ENCODE measurements at places on chromosomes 1 and 21.

DNA sequence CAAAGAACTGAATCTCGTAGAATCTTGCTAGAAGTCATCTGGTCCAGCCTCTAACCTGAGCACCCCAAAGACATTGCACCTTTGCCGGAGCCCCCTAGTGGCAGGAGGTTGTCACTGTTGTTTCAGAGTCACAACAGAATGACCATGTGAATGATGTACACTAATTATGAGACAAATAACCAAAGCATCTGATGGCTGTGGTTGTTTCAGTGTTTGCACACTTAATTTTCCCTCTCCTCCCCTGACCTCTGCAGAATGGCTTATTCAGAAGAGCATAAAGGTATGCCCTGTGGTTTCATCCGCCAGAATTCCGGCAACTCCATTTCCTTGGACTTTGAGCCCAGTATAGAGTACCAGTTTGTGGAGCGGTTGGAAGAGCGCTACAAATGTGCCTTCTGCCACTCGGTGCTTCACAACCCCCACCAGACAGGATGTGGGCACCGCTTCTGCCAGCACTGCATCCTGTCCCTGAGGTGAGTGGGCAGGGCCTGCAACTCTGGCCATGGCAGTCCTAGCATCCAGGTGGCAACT, 26.4 kb downstream of the TRAF5 start:
- DNase-seq, result peak; percentile 50

GRCh38 chr1:36134505-36135329, 9.7 kb upstream of the COL8A2 start:
- peak; percentile 65 for DNase-seq

DNA sequence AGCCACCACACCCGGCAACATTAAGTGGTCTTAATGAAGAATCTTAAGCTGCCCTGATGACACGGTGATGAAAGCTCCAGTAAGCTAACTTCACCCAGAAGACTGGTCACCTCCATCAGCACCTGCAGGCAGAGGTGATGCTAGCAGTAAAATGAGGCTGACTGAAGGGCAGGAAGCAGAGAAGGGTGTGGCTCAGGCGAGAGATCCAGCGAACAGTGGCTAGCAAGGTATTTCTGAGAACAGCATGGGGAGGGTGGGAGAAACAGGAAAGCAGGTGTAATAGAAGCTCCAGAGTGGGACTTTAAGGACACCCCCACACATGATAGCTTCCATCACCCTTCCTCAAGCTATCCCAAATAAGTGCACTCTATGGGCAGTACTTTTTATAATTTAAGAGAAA, 15.9 kb upstream of the DISP1 start:
- no peak for DNase-seq

DNA sequence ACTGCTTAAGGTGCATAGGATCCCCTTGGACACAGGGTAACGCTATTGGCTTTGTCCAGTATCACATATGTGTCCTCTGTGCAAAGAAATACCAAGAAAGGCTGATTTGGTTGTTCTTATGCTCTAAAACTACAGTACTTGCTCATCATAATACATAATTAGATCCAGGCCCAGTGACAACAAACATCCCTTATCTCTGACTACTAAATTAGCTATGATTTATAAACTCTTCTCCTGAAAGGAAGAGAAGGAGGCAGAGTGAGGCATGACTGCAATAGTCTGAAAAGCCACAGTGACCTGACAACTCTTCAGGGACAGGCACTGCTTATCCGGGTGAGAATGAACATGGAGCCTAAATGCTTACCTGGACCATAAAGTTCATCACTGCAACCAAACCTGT, 30.7 kb downstream of the MGST3 start:
- DNase-seq, result no peak

DNA sequence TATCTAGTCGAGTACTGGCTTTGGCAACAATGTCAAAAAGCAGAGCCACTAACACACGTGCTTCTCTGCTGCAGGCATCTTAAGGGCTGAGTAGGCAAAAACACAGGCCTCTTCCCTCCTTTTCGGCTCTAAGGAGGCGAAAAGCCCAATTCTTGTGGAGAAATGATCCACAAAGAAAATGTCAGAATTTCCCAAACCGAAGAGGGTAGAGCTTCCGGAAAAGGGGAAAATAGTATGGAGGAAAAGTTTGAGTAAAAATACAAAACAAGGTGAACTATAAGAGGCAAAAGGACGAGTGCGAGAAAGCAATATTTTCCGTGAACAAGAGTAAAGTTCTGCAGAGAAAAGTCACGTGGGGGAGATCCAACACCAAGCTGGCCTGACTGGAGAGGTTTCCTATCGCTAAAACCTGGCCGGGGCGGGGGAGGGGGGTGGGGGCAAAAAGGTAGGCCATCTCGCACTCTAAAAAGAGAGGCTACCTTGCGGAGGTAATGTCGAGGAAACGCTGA, 551 bp downstream of the ZRANB2 start:
- DNase-seq, result peak; percentile 22

DNA sequence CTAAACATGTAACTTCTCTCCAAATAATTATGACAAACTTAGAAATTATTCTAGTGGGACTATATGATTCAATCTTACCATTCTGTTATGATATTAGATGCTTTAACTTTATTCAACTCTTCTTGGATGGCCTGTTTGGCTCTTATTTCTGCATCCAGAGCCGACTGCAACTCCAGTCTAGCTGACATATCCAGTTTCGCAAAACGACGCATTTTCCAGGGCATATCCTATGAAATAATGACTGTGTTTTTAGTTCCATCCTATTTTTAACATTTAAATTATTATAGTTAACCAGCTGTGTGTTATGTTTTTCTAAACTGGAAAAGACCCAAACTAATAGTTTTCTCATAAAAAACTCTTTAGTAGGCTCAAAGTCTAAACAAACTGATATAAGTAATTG, 133.7 kb downstream of the COQ8A start:
- DNase-seq, result no peak

GRCh38 chr1:175221557-175222175, 29.1 kb upstream of the KIAA0040 start:
- no peak for DNase-seq

GRCh38 chr1:12640237-12640957, 3.5 kb upstream of the AADACL4 start:
- no peak for DNase-seq

GRCh38 chr1:204852854-204853253, 17.8 kb upstream of the NFASC start:
- DNase-seq, result no peak

GRCh38 chr1:148010527-148010926, 82.3 kb downstream of the GPR89B start:
- DNase-seq, result no peak

DNA sequence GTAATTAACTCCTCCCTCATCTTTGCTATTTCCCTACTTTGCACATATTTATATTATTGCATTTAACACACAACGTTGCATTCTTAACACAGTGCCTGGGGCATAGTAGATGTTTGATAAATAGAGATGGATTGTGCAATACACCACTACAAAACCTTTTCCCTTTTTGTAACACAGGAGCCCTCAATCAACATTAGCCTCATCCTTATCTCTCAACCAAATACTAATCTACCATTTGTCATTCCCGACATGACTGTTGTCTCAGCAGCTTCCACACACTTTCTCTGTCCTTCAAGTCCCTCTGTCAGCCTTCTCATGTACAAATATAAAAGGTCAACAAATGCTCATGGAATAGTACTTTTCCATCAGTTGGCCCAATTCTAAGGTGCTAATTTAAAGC, 78.9 kb upstream of the KCNK2 start:
- DNase-seq, result no peak

GRCh38 chr1:232886271-232886670, 64.1 kb upstream of the NTPCR start:
- no peak for DNase-seq

- DNase-seq, result no peak
Measured at GRCh38 chr1:96782206-96782605, 60.6 kb downstream of the PTBP2 start.

GRCh38 chr1:217228689-217229088, 402.2 kb downstream of the GPATCH2 start:
- no peak for DNase-seq

DNA sequence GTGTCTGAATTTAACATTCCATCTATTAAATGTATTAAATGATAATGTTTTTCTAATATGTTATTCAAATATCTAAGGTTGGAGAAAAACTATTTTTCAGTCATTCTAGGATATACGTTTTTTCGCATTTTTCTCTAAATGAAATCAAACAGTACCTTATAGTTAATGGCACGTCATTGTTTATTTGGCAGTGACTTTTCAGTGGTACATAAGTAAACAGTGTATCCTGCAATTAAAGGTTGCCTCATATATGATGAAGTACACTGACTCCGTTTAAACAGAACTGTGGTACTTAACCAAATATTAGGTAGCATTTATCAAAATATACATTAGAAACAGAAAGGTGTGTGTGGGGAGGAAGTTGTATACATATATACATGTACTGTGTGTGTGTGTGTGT, 79.2 kb downstream of the EPS15 start:
- DNase-seq, result no peak

DNA sequence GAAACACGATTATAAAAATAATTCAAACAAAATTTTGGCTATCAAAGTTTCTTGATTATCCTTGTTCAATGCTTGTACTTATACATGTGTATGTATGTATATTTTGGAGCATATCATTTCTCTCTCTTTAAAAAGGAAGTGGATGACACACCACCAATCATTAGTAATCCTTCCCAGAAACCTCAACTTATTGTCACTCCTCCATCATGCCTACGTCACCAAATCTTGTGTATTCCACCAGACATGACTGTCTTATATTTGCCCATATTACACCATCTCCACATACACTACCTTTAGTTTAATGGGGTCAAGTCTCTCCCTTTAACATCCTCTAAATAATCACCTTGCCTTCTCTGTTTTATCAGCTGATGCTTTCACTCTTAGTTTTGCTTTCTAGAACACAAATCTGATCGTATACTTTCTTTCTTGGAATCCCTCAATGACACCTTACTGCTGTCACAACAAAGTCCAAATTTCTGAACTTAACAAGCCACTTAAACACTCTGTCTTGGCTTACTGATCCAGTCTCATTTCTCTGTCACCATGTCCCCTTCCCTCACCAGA, 124.0 kb downstream of the BRINP3 start:
- no peak for DNase-seq

DNA sequence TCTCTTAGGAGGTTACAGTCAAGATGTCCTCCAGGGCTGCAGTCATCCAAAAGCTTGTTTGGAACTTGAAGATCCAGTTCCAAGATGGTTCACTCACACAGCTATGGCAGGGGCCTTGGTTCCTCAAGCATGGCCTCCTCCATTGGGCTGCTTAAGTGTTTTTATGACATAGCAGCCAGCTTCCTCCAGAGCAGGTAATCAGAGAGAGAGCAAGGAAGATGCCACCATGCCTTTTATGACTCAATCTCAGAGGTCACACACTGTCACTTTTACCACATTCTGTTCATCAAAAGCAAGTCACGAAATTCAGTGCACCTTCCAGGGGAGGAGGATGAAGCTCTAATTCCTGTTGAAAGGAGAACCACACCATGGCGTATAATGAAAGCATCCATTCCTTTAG, 17.1 kb downstream of the ELAPOR1 start:
- DNase-seq, result no peak

GRCh38 chr1:97066860-97067259, 345.3 kb downstream of the PTBP2 start:
- DNase-seq, result no peak

DNA sequence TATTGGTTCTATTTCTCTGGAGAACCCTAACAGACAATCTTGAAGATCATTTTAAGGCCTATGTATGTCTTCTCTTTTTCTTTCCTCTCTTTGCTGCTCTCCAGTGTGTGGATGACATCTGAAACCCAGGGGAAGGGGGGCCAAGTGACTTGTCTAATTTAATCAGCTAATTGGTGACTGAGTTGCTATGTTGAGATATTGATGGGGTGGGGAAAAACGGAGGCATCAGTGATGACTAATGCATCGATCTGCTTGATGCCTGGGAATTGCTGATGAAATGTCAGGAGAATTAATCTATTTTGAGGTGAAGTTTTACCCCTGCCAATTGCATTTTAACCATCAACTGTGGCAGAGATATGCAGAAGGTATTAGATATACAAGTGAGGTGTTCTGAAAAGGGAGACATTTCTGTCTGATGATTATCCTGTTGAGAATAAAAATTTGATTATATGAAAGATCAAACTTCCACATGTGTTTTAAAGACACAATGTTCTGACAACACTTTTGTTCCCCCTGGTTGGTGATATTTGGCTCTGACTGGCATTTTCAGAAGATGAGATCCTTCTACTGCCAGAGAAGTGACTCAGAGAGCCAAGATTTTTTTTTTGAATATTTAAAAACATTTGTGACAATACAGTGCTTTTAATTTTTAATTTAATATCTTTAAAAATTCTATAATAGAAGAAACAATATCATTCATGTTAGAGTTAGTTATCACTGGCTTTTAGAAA, 18.7 kb upstream of the PTGFR start:
- DNase-seq, result no peak

- DNase-seq, result no peak
Measured at GRCh38 chr21:44987301-44987885, 47.6 kb downstream of the SLX9 start.

DNA sequence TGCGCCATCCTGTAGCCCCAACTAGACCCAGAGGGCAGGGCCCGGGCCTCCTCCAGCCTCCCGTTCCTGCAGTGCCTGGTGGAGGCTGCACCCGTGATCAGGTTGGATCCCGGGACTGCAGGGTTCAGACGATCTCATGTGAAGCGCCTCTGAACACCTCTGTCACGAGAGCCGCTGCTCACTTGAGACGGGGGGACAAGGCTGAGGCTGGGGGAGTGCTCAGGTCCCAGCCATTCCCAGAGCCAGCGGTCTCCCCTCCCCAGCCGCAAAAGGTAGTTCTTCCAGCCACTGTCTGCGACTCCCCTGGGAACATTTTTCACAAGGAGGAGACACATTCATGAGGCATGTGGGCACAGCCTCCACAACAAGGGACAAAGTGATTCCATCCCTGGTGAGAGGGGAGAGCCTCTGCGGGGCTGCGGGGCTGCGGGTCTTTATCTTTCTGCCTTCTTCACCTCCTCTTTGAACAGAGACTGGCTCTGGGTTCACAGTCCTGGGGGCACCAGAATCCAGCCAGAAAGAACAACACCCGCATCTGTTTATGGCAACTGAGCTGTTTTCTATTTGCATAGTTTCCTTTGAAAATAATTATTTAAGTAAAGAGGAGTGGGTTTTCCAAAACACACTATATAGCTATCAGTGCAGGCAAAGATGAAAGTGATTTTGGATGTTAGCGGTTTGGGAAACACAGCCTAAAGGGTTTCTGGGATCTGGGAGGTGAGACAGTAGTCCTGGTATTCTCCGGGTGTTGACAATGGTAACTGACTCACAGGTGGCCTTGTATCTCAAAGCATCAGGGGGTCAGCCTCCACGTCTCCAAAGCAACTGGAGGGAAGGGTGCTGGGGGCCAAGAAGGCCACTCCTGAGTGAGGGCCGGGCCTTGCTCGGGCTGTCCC, 13.0 kb upstream of the LDLRAP1 start:
- DNase-seq, result no peak

DNA sequence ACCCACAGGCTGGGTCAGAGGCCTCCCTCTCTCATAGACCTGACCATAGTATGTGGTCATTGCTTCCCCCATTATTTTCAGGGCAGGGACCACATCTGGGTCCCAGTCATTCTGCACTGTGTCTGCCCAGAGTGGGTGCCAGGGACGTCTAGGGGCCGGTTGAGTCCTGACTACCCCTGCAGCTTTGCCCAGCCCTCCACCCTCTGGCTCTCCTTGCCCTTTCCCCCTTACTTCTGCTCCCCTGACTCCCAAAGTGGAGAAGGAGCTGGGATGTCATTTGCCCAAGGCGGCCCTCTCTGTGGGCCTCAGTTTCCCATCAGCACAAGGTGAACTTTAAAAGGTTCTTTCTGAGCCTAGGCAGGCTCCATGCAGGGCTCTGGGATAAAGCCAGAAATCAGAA, 4.3 kb upstream of the TTC22 start:
- DNase-seq, result no peak

- DNase-seq, result no peak
Measured at GRCh38 chr1:3504822-3505153, 50.3 kb downstream of the ARHGEF16 start.
